ENCODE measurements at places on chromosomes 2 and 18.

DNA sequence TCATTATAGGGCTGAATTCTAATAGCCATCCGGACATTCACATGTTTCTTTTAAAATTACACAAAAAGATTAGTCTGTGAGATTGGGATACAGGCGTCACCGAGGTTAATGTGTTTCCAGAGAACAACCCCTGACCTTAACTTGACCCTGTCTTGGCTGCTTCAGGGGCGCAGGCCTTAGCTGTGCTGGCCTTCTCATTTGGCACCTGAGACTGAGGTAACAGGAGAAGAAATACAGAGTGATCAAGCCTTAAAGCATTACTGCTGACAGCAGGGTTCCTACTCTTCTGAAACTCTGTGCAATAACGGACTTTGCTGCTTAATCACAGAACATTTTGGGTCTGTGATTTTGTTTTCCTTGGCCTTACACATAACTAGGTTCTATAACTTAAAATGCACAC, 92.6 kb downstream of the RAPH1 start:
- no peak for DNase-seq

- no peak for DNase-seq
Observed at GRCh38 chr2:61461404-61461803, 9.5 kb downstream of the USP34 start.

DNA sequence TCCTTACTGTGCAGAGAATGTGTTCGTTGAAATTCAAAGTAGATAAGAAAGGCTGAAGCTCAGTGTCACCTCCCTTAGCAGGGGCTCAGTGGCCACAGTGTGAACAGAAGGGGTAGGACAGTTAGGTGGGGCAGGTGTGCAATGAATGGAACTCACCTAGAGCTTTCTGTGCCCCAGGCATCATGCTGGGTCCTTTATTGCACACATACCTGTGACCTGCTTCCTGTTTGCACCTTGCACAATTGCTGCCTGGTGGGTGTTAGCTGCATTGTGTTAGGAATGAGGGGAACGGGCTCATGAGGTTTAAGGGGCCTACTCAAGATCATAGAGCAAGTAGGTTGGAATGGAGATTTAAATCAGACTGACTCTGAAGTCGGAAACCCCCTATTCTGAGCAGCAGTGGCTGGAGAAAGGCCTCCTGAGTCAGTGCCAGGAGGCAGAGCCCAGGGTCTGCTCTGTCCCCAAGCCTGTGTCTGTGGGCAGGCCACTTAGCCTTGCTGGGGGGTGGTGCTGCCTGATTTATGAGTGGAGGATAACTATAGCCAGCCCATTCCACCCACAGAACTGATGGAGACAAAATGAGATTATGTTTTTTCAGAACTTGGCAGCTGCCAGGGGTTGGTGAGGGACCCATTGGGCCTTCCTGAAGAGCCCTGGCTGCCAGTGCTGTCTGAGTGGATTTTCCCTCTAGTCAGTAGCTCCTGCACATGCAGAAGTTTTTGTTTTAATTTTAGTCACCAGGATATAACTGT, 76.2 kb downstream of the NPAS2 start:
- no peak for DNase-seq

GRCh38 chr2:58604096-58604495, 363.0 kb upstream of the FANCL start:
- DNase-seq = no peak

- DNase-seq = no peak
Observed at GRCh38 chr2:149617476-149617875, 29.9 kb upstream of the MMADHC start.

- DNase-seq = no peak
Observed at GRCh38 chr18:8765783-8766463, 60.6 kb downstream of the MTCL1 start.

DNA sequence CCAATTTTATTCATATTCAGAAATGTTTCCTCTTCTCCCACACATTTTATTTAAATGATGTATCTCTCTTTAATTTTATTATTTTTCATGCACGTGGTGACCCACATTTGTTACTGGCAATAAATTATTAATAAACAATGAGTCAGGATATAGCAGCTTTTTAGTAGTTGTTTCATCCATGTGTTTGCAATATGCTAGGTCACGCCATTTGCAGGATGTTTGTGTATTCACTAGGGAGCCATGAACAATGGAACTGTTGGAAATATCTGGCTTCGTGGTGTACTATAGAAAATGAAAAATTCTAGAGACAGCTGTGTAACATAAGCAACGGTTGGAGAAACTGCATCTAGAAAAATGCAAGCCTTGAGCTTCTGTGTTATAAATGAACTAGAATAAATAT, 176.0 kb upstream of the COL3A1 start:
- DNase-seq = no peak

DNA sequence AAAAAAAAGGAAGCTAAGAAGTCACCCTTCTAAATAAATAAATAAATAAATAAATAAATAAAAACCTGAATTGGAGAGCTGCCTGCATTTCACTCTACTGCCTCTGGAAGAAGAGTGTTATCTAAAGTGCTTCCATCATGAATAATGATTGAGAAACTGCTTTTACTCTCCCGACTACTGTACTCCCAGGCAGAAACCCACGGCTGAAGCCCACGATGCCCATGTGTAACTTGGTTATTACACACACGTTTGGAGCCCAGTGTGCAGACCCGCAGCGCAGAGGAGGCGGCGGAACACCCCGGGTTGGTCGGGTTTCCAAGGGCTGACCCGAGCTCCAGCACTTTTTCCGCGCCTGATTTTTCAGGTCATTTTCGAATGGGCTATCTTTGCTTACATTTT, 697 bp upstream of the SPATS2L start:
- no peak for DNase-seq
